IMR-90 (cell line): ENCODE measurements at places on chromosomes 6 and 20. TPM values are rescaled to one million over a fixed set of nuclear protein-coding genes. Genes with fewer than 3 reads are reported as not detected.
A peak's percentile ranks its signal among the peaks of the same experiment; 100 is the strongest.

OOEP gene
- not detected in 2 replicates for total RNA-seq

DNA sequence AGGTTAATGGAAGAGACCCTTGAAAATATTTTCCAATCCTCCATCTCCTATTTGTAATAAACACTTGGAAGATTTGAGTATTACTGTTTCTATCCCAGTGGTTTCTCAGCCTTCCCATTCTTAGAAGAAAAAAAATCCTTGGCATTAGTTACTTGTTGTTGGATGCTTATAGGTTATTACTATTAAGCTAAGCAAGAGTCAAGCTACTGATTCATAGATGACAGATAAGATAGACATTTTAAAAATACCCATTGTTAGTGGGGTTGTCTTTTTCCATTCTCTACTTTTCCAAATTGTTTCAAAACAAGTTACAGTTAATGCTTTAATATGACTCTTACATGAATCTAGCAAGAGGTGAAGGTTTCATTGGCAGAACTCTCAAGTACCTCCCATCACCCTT, 158.5 kb downstream of the HIVEP2 start:
- peak; percentile 15 for DNase-seq

RAMACL gene
- 0.90 and 1.1 TPM in 2 replicates for total RNA-seq

SOX18 gene
- total RNA-seq = not detected in 2 replicates

DNA sequence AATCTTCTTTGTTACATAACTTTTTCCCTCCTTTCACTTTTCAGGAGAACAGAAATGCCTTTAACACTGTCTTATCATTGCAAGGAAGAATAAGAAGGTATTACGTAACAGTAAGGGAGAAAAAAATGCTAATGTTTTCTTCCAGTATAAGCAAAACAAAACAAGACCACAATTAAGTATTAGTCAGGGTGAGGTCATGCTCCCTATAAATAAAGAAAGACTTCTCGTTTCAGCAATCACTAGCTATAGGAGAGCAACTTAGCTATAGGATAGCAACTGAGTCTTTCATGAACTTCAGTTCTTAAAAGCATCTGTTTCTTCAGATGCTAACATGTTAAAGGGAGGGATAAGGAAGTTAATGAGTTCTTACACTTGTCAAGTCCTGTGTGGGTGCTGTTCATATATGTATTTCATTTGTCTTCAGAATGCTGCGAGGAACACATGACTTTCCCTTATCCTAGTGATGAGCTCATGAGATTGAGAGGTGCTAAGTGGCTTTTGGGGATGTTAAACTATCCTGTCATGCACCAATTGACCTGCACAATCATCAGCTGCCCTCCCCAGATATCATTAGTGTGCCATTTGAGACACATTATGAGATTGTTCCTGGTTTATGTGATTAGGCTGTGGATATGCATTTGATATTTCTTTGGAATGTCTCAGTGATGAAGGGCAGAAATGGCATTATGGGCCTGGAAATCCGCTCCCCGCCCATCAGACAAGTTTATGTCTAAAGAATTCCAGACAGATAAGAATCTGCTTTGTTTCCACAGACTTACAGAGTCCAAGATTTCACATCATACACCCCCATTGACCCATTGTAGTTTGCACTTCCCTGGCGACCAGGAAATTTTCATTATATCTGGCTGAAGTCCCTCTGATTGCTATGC, 37.5 kb downstream of the LAMA4 start:
- DNase-seq = peak; percentile 95

DNA sequence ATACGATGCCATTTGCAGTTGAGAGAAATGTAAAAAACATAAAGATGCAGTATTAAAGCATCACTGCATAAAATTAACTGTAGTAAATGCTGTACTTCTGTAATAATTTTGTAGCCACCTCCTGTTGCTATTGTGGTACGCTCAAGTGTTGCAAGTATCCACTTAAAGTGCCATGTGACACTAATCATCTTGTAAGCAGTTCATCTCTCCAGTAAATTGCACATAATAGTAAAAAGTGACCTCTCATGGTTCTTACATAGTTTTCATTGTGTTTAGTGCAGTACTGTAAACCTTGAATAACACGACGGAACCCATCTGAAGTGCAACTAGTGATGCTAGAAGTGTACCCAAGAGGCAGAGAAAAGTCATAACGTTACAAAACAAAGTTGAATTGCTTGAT, 190.1 kb upstream of the VGLL2 start:
- no peak for DNase-seq

DNA sequence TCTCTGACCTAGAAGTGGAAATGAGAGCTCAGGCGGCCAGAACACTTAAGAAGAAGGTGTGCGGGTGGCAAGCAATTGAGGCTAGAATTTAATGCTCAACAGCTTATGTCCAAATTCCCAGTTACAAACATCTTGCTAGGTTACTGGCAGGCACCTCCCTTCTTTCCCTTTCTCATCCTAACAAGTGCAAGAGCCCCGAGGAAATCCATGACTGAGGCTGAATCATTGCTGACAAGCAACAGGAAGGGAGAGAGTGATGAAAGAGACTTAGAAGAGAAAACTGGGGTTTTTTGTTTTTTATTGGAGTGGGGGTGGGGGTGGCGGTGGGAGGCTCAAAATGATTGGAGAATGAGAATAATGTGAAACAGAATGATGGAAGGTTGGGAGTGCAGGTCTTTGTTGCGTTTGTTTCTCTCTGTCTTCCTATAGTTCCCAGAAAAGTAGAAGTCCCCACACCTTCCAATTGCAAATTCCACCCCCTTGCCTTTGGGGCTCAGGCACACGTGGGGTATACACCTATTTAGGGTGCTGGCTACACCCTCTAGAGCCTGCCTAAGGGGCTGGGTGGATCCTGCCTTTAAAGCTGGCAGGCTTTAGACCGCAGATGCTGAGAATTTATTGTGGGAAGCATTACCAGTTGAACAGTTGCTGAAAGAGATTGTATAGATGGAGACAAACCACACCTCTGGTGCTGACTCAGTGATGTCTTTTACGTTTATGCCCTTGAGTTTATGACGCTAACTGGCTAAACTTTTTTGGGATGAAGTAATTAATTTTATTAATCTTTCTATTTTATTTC, 1.4 kb downstream of the FAM83B start:
- DNase-seq = peak; percentile 74

THEMIS gene
- under 0.01 TPM in 1 of 2 replicates, not detected in the other for total RNA-seq

- no peak for DNase-seq
These were observed 38.2 kb upstream of the SUPT3H start for GRCh38 chr6:45415788-45416518.

FLRT3 gene
- 5.8 and 6.6 TPM in 2 replicates for total RNA-seq

TREML4 gene
- not detected in 2 replicates for total RNA-seq

DNA sequence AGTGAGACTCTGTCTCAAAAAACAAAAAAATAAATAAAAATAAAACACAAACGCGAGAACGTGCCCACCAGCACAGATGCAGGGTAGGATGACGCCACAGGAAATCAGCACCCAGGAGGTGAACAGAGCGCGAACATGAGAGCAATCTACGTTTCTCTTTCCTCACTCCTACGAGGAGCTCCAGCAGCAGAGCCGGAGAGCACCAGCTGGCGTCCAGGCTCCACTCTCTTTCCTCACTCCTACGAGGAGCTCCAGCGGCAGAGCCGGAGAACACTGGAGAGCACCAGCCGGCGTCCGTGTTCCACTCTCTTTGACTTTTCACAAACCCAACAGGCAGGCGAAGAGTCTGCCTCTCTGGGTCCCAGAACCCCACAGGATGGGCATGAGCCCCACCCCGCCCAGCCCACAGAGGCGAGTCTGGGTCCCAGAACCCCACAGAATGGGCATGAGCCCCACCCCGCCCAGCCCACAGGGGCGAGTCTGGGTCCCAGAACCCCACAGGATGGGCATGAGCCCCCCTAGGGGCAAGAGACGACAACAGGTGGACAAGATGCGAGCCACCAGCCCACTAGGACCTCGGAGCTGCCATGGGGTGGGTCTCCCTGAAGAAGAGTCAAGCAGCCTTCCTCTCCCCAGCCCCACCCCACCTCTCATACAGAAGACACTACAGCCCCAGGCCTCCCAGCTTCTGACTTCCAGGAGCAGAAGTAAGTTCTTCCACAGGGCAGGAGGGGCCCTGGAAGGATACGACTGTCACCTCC, 20.2 kb downstream of the ZBTB46 start:
- DNase-seq = no peak

DNA sequence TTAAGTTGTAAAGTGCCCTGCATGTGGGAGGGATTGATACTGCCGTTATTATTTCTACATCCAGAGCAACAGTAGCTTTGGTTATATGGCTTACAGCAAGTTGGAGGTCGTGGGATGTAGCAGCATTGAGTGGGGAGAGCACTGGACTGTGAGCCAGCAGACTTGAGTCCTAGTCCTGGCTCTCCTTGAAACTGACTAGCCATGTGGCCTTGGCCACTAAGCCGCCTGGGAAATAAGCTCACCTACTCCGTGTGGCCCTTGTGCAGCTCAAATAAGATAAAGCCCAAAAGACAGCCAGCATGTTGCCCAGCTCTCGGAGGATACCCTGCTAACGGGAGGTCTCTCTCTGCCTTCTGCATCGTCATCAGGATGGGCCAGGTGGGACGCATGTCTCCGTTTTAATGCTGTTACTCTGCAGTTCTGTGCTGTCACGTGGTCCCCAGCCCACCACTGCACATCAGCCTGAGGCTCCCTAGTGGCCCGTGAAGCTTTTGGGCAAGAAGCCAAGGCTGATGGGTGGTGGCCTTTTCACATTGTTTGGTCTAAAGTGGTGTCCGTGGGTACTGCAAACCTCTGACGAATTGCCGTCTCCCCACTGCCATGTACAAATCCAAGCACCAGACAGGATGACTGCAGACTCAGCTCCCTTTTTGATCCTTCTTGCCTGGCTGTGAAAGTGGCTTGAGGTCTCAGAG, 7.9 kb downstream of the EPB41L1 start:
- DNase-seq = peak; percentile 15

- no peak for DNase-seq
These were observed 141.3 kb upstream of the PMEPA1 start for GRCh38 chr20:57851025-57851682.

DNA sequence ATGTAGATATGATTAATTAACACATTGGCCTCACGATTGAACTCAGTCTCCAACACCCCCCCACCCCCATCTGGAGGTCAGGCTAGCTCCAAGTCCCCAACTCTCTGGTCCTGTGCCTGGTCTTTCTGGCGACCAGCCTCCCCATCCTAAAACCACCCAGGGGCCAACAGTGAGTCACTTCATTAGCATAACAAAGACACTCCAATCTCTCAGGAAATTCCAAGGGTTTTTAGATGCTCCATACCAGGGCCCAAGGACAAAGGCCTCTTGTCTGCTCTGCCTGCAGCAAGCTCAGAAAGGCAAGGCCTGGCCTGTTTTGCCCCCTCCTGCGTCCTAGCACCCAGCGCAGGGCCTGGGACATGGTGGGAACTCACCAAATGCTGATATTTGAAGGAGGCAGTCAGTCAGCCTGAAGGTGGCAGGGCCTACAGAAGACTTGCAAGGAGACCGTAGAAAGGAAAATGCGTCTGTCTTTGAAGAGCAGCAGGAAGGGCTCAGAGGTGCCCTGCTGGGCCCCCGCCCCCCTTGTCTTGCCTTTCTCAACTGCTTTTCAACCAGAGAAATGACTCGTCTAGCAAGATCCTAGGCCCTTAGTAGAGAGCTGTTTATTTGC, 184.7 kb downstream of the CDH4 start:
- peak; percentile 58 for DNase-seq

ADGRG6 gene
- total RNA-seq = 20.3 and 22.5 TPM in 2 replicates

DNA sequence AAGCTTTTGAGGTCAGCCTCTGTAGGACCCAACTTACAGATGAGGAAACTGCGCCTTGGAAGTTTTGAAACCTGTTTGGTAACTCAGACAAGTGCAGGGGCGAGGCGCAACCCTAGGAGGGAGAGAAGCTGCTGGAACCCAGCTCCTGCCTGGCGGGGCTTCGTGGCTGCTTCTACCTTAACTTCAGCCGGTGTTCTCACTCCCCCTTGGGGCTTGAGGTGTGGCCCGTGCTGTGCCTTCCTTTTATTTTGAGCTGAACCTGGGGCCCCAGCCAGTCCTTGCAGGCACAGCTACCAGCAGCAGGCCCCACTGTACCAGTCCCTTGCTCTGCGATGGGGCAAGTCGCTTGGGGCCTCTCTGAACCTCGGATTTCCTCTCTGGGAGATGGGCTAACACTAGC, 12.0 kb downstream of the RBM38 start:
- no peak for DNase-seq

PPIL6 gene
- total RNA-seq = 0.18 and 1.4 TPM in 2 replicates

DNA sequence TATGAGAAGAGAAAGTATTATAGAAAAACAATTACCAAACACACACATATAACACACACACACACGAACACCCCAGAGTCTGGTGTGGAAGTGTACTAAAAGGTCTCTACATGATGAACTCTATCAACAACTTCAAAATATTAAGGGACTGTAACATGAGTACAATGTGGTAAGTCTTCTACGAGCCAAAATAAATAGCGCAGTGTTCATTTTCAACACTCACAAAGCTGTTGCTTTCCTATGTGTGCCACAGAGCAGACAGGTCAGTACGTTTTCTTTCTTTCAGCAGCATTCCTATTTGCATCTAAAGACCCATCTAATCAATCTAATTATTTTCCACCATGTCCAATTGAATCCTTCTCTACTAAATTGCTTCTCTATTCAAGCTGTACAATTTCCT, 12.1 kb upstream of the CNKSR3 start:
- DNase-seq = no peak

SPATS1 gene
- total RNA-seq = not detected in 2 replicates

DNA sequence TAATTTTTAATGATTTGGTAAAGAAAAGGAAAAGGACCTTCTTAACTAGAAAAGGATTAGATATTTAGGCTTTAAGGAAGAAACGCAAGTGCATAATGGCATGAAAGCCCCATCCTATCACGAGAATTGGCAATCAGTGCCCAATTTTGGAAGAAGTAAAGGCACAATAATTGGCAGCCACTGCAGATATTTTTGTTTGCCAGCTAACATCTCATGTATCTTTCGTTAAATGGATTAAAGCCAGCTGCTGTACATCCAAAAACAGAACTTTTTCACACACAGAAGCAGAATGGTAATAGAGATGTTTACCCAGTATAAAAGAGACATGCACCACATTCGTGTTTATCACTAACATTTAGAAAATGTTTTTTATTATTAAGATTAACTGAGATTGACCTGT, 180.3 kb downstream of the C6orf118 start:
- no peak for DNase-seq

DNA sequence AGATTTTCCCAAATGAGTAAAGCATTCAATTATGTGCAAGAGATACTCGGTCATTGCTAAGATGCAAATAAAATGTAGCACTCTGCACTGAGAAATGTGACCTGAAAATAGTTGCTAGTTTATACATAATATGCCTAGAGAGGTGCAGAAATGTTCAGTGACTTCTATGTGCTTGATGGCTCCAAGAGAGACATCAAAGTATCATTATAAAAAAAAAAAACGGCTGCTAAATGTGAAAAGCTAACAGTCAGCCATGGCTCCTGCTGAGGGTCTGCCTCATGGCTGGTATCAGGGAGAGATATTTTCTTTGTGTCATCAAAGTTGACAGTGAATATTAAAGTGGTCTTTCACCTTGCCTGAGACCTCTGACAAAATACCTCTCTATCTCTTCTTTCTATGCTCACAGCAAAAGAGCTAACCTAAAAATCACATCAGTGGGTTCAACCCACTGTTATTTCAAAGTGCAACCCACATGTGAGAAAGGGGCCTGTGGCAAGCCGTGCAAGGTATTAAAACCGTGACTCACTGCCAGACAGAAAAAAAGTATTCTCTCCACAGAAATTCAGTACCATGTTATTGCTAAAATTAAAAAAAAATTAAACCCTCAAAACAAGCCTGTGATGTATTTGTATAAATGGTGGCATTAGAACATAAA, 259.0 kb downstream of the HIVEP2 start:
- no peak for DNase-seq

GRCh38 chr20:8812817-8813216, 256.1 kb upstream of the PLCB4 start:
- no peak for DNase-seq

IPCEF1 gene
- total RNA-seq = under 0.01 TPM in 2 replicates

CALHM6 gene
- 0.72 and 0.83 TPM in 2 replicates for total RNA-seq

- DNase-seq = no peak
These were observed 251.4 kb downstream of the PRL start for GRCh38 chr6:22045261-22045912.
